ENCODE measurements at places on chromosomes 1 and 21. TPM values are rescaled to one million over a fixed set of nuclear protein-coding genes. Genes with fewer than 3 reads are reported as not detected.

GRCh38 chr1:5856246-5856815 lies 135.9 kb downstream of the NPHP4 start:
- H3K27ac ChIP-seq = no peak overlapping the region
- no peak for DNase-seq
- H3K36me3 ChIP-seq = no peaks in the 10 kb centered on the region
- no peak overlapping the region for H3K4me3 ChIP-seq
- H3K4me1 ChIP-seq = peaks cover 5% of the 10 kb centered on the region

DNA sequence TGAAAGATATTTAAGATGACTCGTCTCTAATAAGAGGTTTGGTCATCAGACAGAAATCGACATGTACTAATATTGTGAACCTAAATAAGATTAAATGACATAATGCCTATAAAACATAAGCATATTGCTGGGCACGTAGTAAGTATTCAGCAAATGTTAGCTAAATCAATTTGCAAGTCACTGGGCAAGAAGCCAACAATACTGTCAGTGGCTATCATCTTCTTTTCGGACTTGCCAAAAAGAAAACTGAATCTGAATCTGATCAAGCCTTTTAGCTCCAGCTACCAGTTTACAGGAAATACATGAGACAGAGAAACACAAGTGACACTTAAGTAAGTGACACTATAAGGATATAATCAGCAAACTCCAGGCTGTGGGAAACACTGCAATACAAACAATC lies 46.0 kb downstream of the RPL5 start:
- DNase-seq = no peak
- H3K4me1 ChIP-seq = peaks cover 32% of the 10 kb centered on the region
- H3K27me3 ChIP-seq = no peaks in the 10 kb centered on the region
- H3K4me3 ChIP-seq = peak overlapping the region; percentile 13
- peak overlapping the region; percentile 57 for H3K27ac ChIP-seq

Gene JAM2
- 0.05 TPM for total RNA-seq

DNA sequence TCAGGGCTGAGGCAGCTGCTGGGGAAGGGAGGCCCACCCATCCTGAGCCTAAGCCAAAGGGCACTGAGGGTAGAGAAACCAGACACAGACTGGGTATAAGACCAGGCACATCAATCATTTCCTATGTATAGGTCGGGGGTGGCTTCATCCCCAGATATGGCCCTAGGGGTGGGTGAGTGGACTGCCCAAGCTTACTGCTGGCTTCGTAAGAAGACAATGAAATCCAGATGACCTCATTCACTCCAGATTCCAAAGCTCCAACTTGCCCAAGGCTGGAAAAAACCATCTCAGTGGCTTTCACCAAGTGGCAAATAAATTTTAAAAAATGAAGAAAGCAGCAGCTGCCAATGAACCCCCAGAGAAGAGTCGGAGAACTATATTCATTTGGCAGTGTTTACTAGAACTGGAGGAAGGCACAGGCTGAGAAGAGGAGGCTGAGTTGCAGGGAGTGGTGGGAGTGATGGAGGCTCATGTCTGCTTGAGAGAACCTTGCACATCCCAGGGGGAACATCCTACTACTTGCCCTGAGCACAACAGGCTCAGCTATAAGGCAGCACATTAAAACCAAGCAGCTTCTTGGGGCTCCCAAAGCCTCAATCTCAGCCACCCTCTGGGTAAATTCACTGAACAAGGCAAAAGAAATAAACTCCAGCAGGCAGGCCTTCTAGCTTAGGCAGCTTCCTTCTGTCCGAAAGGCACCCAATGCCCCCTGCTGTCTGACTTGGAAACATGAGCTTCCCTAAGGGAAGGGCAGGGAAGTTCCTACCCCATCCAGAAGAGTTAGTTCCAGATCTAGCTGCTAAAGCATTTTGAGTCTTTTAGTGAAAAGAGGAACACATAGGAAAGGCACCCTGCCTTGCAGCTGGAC lies 14.1 kb downstream of the PEA15 start:
- H3K27me3 ChIP-seq = no peaks in the 10 kb centered on the region
- peaks cover 46% of the 10 kb centered on the region for H3K36me3 ChIP-seq
- DNase-seq = no peak
- no peaks in the 10 kb centered on the region for H3K4me1 ChIP-seq

Gene RNU1-4
- 2,232 TPM for total RNA-seq

DNA sequence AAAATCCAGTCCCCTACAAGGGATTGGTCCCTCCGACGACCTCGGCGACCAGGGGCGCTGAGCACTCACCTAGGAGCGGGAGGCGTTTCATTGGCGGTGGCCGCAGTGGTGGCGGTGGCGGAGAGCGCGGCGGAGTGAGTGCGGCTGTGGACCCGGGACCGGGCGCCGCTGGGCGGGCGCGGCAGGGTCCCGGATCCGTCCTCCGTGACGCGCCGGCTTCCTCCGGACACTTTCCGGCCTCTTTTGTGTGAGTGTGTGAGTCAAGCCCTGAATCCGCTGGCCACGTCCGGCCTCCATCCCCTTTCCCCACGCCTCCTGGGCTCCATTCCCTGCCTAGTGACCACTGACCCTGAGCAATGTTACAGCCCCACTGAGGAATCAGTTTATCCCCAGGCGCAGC lies at the start of gene ADGRL4:
TSS of gene ADGRL4 (minus strand) at position 167 of the 400 bp plus-strand sequence. CDS start at position 91, 76 bp downstream.
- no peaks in the 10 kb centered on the region for H3K27me3 ChIP-seq
- no peak within 1 kb of the TSS for H3K27ac ChIP-seq
- no peak for DNase-seq
- no peaks in the 10 kb centered on the region for H3K36me3 ChIP-seq

- peaks cover 51% of the 10 kb centered on the region for H3K4me1 ChIP-seq
- H3K36me3 ChIP-seq = no peaks in the 10 kb centered on the region
- H3K27me3 ChIP-seq = no peaks in the 10 kb centered on the region
- peak overlapping the region; percentile 99 for H3K4me3 ChIP-seq
- H3K27ac ChIP-seq = peak overlapping the region; percentile 98
- DNase-seq = peak; percentile 27
Observed at GRCh38 chr1:185157599-185158412, 839 bp downstream of the SWT1 start.

Gene RGS5
- 2.6 TPM for total RNA-seq

Gene OR2T35
- not detected for total RNA-seq

Gene MANEAL
- total RNA-seq = 1.2 TPM

Gene CLCA4
- total RNA-seq = not detected

GRCh38 chr1:170675865-170676264 lies 11.9 kb downstream of the PRRX1 start:
- H3K36me3 ChIP-seq = no peaks in the 10 kb centered on the region
- H3K4me3 ChIP-seq = no peak overlapping the region
- DNase-seq = no peak
- no peaks in the 10 kb centered on the region for H3K4me1 ChIP-seq

DNA sequence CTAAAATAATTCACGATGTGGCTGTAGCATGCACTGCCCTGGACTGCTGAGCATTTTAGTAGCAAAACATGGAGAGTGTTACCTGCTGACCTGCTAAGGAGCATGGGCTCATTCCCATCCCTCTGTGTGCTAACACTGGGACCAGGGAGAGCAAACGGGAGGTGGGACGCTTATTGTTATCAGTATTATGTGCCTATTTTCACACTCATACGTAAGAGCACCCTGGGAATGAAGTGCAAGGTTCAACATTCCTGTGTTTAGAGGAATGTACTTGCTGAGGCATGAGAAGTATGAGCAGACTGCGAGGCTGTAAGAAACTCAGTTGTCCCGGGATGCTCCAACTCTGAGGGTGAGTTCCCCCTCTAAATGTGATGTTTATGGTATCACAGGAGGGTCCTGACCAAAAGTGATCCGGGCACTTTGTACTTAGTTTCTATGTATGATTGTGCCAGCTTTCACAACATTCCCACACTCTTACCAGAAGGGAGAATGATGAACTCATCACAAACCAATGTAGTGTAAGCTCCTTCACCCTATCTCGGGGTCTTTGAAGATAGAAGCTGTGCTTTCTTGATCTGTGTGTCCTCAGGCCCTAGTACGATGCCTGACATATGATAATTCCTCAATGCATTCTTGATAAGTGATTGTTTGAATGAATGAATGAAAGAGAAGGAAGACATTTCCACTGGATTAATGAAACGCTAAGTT lies 164.8 kb downstream of the KCNJ6 start:
- no peak for DNase-seq
- no peak overlapping the region for H3K4me3 ChIP-seq
- H3K4me1 ChIP-seq = no peaks in the 10 kb centered on the region
- H3K27me3 ChIP-seq = no peaks in the 10 kb centered on the region
- no peaks in the 10 kb centered on the region for H3K36me3 ChIP-seq

Gene SLC44A5
- 0.26 TPM for total RNA-seq

- DNase-seq = no peak
- H3K27ac ChIP-seq = no peak overlapping the region
- no peak overlapping the region for H3K4me3 ChIP-seq
- no peaks in the 10 kb centered on the region for H3K27me3 ChIP-seq
Observed at GRCh38 chr21:40564318-40564717, 282.6 kb downstream of the DSCAM start.

DNA sequence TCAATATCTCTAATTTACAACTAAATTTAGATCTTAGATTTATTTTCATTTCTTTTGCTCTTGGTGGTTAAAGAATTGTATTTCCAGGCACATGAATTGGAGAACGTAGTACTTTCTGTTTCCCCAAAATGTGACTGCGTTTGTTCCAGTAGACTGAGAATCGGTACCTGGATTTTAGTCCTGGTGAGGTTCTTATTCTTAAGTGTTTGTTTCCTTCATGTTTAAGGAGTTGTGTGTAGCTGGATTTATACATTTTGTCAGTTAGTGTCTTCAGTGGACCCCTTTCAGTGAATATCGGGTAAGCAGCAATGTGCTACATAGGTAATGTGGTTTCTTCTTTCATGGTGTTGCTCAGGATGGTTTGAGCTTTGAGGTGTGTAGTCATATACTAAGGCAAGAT lies 6.8 kb downstream of the MIER1 start:
- H3K4me3 ChIP-seq = peak overlapping the region; percentile 81
- H3K27me3 ChIP-seq = no peaks in the 10 kb centered on the region
- peaks cover 42% of the 10 kb centered on the region for H3K36me3 ChIP-seq
- H3K27ac ChIP-seq = peak overlapping the region; percentile 84
- H3K4me1 ChIP-seq = peaks cover 61% of the 10 kb centered on the region

DNA sequence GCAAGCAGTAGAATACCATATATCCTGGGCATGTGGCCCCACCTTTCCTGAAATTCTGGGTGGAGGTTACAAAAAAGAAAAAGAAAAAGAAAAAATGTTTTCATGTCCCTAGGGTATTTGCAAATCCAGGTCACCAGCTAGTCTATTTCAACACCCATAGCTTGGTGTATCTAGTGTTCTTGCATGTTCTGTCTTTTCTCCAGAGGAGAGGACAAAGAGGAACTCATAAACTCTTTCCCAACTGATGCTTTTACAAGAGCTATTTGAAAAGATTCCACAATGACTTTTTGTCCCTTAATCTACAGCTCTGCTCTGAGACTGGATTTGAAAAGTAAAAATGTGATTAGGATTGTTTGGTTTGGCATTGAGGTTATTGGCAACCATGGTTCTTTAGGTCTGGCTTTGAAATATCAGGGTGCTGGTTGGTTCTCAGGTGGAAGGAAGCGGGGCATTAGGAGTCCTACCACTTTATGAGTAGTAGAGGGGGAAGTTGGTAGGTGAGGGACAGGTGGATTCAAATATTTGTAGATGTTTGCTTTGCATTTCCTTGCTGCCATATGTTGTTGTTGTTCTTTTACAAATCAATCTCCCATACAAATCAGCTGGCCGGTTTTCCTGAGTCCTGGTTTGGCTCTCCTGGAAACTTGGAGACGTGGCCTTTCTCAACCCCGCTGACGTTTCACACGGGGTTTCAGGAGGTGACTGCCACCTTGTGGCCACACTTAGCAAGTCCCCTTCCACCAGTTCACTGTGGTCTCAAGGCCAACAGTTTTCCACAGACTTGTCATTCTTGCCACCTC lies 126.7 kb upstream of the KIAA0040 start:
- H3K4me3 ChIP-seq = no peak overlapping the region
- peak; percentile 76 for DNase-seq

DNA sequence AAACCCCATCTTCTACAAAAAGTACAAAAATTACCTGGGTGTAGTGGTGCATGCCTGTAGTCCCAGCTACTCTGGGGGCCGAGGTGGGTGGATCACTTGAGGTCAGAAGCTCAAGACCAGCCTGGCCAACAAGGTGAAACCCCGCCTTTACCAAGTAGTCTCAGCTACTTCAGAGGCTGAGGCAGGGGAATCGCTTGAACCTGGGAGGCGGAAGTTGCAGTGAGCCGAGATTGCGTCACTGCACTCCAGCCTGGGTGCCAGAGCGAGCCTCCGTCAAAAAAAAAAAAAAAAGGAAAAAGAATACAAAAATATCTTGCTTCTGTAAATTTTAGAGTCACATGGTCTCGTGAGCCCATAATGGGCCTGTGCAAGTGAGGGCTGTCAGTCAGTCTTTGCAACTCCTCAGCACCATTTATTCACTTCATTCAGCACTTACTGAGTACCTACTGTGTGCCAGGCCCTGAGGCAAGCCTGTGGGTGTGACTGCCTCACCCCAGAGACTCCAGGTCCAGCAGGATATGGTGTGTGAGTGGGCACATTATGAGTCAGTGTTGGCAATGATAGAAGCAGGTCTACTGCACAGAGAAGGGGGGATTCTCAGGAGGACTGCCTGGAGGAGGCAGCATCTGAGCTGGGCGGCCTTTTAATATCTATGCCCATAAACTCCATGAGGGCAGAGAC lies 46.8 kb upstream of the TARDBP start:
- peak overlapping the region; percentile 73 for H3K27ac ChIP-seq
- peaks cover 36% of the 10 kb centered on the region for H3K27me3 ChIP-seq
- no peak overlapping the region for H3K4me3 ChIP-seq
- H3K4me1 ChIP-seq = peaks cover 28% of the 10 kb centered on the region

Gene SLAMF1
- 50.1 TPM for total RNA-seq

DNA sequence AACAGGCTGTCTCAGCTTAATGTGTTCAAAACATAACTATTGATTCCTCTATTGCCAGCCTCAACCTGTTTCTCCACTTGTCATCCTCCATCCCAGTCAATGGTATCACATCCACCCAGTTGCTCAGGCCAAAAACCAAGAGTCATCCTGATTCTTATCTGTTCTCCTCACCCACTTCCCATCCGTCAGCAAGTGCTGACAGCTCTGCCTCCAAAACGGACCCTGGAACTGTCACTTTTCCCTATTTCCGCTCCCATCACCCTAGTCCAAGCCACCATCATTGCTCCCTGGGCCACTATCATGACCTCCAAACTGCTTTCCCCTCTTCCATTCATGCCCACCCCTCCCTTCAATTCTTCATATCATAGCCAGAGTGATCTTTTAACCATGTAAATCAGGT lies 36.2 kb upstream of the IFFO2 start:
- H3K27ac ChIP-seq = no peak overlapping the region
- H3K27me3 ChIP-seq = peaks cover 13% of the 10 kb centered on the region
- peaks cover 5% of the 10 kb centered on the region for H3K4me1 ChIP-seq

DNA sequence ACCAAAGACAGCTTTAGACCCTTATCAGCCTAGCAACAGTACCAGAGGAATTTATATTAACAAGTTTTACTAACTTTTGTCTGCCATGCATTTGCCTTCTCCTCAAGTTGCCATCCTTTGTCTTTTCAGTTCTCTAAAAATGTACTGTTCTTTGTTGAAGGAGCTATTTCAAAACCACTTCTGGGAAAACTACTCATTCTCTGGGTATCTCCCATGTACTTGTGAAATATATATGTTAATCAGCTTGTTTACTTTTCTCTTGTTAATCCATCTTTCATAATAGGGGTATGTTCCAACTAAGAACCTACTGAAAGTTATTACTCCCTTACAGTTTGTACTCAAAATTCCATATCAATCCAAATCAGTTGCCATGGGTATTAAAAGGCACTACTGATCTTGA lies 16.3 kb downstream of the DPYD start:
- peaks cover 9% of the 10 kb centered on the region for H3K36me3 ChIP-seq
- DNase-seq = no peak
- H3K4me1 ChIP-seq = peaks cover 21% of the 10 kb centered on the region

- no peak overlapping the region for H3K27ac ChIP-seq
- H3K4me1 ChIP-seq = no peaks in the 10 kb centered on the region
- H3K4me3 ChIP-seq = no peak overlapping the region
- no peak for DNase-seq
Observed at GRCh38 chr1:59552007-59552406, 255.1 kb downstream of the FGGY start.
